Naive thymus-derived CD8-positive, alpha-beta T cell (primary cell): ENCODE measurements at places on chromosomes 12 and 14.

DNA sequence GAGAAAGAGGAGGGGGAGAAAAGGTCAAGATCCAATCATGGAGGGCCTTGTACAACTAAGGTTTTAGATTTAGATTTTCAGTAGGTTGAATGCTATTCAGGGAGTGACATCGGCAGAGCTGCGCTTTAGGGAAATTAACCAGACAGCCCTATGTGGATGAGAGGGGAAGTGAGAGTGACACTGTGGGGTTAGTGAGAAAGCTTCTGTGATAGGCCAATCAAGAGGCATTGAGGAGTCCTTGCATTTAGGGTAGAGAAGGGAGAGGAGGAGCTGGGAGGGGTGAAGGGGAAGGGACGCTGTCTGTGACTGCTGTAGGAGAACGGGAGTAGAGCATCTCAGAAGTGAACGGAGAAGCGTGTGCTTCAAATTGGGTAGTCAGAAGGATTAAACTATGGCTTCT lies 3.4 kb downstream of the HSD17B6 start:
- DNase-seq = no peak
- H3K4me3 ChIP-seq = no peak overlapping the region
- H3K4me1 ChIP-seq = no peaks in the 10 kb centered on the region
- H3K36me3 ChIP-seq = no peaks in the 10 kb centered on the region
- no peak overlapping the region for H3K27ac ChIP-seq

GRCh38 chr12:6224550-6224949 lies 24.4 kb downstream of the CD9 start:
- H3K4me3 ChIP-seq = no peak overlapping the region
- H3K27me3 ChIP-seq = no peaks in the 10 kb centered on the region
- no peaks in the 10 kb centered on the region for H3K36me3 ChIP-seq
- H3K27ac ChIP-seq = no peak overlapping the region
- DNase-seq = peak; percentile 5

- H3K4me1 ChIP-seq = no peaks in the 10 kb centered on the region
- H3K27ac ChIP-seq = no peak overlapping the region
- no peaks in the 10 kb centered on the region for H3K36me3 ChIP-seq
- DNase-seq = no peak
- H3K4me3 ChIP-seq = no peak overlapping the region
Measured at GRCh38 chr14:22974530-22975313, 7.6 kb downstream of the AJUBA start.

DNA sequence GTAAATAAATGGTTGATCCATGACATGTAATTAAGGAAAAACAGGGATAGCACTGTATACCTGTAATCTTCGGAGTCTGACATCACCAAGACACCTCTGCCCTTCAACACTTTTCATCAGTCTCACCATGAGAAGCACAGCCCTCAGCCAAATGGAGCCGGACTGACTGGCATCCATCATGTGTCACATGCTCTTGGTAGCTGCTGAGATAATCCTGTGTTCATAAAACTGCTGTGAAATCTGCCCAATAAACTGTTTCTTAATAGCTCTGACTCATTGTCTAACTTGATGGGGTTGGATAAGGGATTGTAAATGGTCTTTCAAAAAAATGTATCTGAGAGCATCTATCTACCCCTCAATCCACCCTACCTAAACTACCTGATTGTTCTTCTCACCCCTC lies 33.6 kb downstream of the KCNH5 start:
- no peak for DNase-seq
- H3K27me3 ChIP-seq = no peaks in the 10 kb centered on the region
- peak overlapping the region; percentile 2 for H3K27ac ChIP-seq
- H3K4me1 ChIP-seq = no peaks in the 10 kb centered on the region

DNA sequence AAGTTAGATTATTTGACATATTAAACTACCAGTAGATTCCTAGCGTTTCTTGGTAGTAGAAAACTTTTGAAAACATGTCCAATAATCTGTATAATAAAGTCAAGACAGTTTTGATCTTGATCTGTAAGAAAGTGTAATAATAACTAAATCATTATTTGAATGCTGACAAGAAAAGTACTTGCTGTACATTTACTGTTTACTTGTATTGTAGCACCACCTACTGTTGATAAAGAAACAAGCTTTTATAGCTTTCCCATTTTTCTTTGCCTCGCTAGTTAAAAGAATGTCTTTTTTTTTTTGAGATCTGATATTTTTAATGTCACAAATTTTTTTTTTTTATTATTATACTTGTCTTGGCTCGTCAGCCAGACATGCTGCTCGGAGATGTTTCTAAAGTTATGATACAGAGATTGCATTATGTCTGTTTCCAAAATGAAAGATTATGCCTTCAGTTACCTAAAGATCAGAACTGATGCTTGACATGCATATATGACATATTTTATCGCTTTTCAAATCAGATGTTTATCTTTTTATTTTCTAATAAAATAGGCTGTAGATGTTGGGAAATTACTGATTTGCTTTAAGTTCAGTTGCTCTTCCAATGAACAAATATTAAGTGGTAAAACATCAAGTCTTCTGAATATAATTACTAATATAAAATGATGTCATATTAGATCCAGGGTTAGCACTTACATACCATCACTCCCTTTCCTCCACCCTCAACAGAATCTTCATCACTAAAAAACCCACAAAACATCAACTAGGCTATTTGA lies 140.5 kb downstream of the AKAP6 start:
- H3K27me3 ChIP-seq = peaks cover 10% of the 10 kb centered on the region
- H3K27ac ChIP-seq = no peak overlapping the region
- no peak overlapping the region for H3K4me3 ChIP-seq
- no peaks in the 10 kb centered on the region for H3K36me3 ChIP-seq

DNA sequence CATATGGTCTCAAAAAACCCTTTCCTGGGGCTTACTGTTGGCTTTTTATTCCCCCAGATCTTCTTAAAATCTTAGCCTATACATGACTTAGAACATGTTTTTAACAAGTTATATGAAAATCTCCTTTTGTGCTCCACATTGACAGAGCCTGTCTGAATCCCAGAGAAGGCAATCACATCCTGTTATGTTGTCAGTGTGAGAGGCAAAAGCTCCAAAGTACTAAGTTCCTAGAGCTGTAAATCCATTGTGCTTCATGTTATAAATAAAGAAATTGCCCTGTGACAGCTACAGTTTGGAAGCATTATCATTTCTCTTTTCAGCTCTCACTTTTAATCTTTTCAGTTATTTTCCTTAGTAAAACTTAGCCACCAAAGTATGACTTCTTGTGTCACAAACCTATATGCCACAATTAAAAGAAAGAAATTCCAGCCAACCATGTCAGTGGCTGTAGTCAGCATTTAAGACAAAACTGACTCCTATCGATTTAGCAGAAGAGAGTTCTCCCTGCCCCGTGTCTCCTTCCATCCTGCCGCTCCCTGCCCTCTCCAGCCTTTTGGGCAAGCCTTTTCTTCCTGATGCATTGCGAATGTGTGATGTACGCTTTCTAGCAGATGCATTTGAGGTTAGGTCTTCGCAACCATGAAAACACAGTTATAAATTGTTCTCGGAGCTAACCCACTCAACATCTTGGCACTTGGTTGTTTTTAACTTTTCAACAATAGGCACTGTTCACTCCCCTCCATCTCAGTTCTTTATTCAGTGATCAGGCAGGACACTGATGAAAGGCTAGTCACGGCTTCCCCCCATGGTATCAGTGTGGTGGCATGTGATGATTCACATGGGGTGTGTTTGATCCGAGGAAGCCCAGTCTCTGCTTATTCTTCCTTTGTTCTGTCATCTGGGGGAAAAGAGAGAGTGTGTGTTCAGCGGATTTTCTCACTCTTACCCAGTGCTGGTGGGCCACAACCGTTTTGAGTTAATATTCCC lies 143.5 kb downstream of the SSPN start:
- H3K36me3 ChIP-seq = peaks cover 69% of the 10 kb centered on the region
- H3K4me1 ChIP-seq = peaks cover 8% of the 10 kb centered on the region
- H3K4me3 ChIP-seq = no peak overlapping the region
- H3K27ac ChIP-seq = peak overlapping the region; percentile 57
- no peaks in the 10 kb centered on the region for H3K27me3 ChIP-seq
- DNase-seq = no peak

DNA sequence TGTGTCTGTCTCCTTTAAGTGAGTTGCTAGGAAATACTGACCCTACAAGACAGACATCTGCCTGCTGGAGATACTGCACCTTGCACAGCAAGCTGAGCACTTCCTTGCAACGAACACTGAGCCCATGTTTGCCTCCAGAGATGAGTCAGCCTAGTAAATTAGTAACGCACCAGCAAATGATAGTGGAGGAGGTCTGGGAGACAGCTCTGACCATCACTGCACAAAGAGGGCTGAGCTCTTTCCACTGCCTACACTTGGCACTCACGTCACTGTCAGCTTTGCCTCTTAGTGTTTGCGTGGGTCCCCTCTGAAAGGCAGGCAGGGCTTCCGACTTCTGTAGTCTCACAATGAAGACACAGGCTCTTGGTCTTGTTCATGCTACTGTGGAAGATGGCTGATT lies 109.0 kb downstream of the APAF1 start:
- peaks cover 1% of the 10 kb centered on the region for H3K4me1 ChIP-seq
- peaks cover 4% of the 10 kb centered on the region for H3K36me3 ChIP-seq
- no peak overlapping the region for H3K4me3 ChIP-seq

DNA sequence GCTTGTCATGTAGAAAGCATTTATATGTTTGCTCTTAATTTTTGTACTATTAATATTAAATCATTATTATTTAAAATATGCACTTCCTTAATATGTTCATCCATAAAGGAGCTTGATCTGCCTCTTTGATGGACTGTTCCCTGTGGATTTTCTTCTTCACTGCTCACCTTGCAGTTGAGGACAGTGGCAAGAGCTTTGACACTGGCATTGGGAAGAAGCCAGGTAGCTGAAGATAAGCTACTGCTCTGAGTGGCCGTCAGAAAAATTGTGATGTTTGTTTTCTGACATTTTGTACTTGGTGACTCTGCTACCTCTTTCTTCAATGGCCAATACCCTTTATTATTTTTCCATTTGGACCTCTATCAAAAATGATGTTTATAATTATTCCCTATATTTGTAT lies 349.4 kb upstream of the NOVA1 start:
- H3K4me1 ChIP-seq = no peaks in the 10 kb centered on the region
- H3K4me3 ChIP-seq = no peak overlapping the region
- H3K36me3 ChIP-seq = no peaks in the 10 kb centered on the region
- no peak overlapping the region for H3K27ac ChIP-seq

DNA sequence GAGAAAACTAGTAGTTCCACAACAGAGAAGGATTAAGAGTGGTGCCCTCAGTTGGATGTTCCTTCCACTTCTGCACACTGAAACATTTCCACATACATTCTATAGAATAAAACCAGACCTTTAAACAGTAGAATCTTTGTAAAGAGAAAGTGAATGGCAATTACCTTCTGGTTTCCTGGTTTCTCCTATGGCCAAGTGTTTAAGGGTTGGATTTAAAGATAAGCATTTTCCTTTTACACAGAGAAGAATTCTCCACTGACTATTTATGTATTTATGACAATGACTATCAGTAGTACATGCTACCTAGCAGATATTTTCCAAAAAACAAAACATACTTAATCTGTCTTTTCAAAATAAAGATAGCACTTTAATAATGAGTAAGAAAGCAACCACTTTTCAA lies 3.2 kb downstream of the ATG2B start:
- no peak for DNase-seq
- no peak overlapping the region for H3K4me3 ChIP-seq
- no peak overlapping the region for H3K27ac ChIP-seq
- H3K36me3 ChIP-seq = peaks cover 15% of the 10 kb centered on the region
- no peaks in the 10 kb centered on the region for H3K27me3 ChIP-seq
- peaks cover 44% of the 10 kb centered on the region for H3K4me1 ChIP-seq

- no peak for DNase-seq
- H3K27ac ChIP-seq = no peak overlapping the region
- H3K27me3 ChIP-seq = no peaks in the 10 kb centered on the region
- no peak overlapping the region for H3K4me3 ChIP-seq
- H3K4me1 ChIP-seq = no peaks in the 10 kb centered on the region
Measured at GRCh38 chr14:62071039-62071438, 308.8 kb downstream of the SNAPC1 start.

GRCh38 chr12:77974645-77975044 lies 144.0 kb downstream of the NAV3 start:
- H3K27me3 ChIP-seq = no peaks in the 10 kb centered on the region
- no peak overlapping the region for H3K4me3 ChIP-seq
- no peaks in the 10 kb centered on the region for H3K4me1 ChIP-seq
- H3K36me3 ChIP-seq = no peaks in the 10 kb centered on the region

- peaks cover 37% of the 10 kb centered on the region for H3K36me3 ChIP-seq
- no peaks in the 10 kb centered on the region for H3K27me3 ChIP-seq
- no peak overlapping the region for H3K4me3 ChIP-seq
- no peaks in the 10 kb centered on the region for H3K4me1 ChIP-seq
Measured at GRCh38 chr14:39576258-39576657, 144.0 kb upstream of the FBXO33 start.

DNA sequence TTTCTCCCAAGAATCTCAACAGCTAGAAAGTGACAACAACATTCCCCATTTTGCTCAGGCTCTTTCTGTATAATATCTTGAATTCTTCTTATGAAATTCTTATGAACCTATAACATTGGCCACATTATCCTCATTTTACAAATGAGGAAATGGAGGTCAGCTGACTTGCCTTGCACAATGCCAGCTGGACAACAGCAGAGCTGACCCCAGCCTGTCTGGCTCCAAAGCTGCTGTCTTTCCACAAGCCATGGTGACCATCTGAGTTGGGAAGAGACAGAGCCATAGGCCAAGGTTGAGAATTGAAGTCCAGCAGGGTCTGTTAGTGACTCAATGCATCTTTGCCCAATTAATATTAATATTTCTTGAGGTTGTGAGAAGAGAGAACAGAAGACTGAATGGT lies 87.3 kb downstream of the KSR2 start:
- DNase-seq = no peak
- peaks cover 8% of the 10 kb centered on the region for H3K27me3 ChIP-seq
- no peak overlapping the region for H3K27ac ChIP-seq
- H3K4me3 ChIP-seq = no peak overlapping the region

GRCh38 chr14:74019408-74020137 lies 424 bp downstream of the BBOF1 start:
- no peaks in the 10 kb centered on the region for H3K27me3 ChIP-seq
- peaks cover 10% of the 10 kb centered on the region for H3K4me1 ChIP-seq
- H3K36me3 ChIP-seq = peaks cover 1% of the 10 kb centered on the region
- peak overlapping the region; percentile 89 for H3K27ac ChIP-seq

DNA sequence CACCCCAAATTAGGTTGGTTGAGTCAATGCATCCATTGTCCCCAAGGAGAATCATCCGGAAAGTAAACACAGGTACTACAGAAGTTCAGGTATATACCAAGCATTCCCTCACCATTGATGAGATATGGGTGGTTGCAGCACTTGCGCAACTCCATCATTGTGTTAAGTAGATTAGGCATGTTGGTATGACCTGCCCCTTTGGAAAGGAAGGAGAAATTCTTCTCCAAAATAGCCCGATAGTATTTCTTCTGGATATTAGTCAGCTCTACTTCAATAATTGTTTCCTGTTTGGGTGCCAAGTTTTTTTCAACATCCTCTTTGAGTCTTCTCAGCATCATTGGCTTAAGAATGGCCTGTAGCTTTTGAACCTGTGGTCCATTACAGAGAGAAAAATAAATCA lies 21.3 kb upstream of the SUPT16H start:
- no peak overlapping the region for H3K27ac ChIP-seq
- no peak overlapping the region for H3K4me3 ChIP-seq
- no peak for DNase-seq
- H3K36me3 ChIP-seq = peaks cover 7% of the 10 kb centered on the region
- no peaks in the 10 kb centered on the region for H3K27me3 ChIP-seq
